ENCODE measurements at places on chromosomes 2 and 18. TPM values are rescaled to one million over a fixed set of nuclear protein-coding genes. Genes with fewer than 3 reads are reported as not detected.

Gene MARCO
- total RNA-seq, result not detected

Gene LYPD1
- not detected for total RNA-seq

DNA sequence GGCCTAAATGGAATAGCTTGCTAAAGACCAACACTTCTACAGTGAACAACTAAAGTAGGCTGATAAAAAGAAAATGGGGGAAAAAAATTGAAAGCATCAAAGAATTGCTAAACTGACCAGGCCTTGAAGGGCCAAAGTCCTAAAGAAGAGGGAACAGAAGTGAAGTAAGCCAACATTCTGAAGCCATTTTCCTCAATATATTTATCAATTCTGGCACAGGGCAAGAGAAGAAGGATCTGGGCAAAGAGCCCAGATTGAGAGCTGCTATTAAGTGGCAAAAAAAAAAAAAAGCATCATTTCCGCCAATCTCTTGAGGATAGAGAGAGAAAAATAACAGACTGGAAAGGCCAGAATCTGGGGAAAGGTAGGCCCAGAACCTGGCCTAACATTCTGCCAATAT, 25.7 kb downstream of the FANCL start:
- no peak for DNase-seq

- DNase-seq, result no peak
Measured at GRCh38 chr2:227033471-227034148, 130.4 kb downstream of the COL4A4 start.

- DNase-seq, result no peak
Measured at GRCh38 chr2:15756882-15757819, 165.5 kb downstream of the DDX1 start.

DNA sequence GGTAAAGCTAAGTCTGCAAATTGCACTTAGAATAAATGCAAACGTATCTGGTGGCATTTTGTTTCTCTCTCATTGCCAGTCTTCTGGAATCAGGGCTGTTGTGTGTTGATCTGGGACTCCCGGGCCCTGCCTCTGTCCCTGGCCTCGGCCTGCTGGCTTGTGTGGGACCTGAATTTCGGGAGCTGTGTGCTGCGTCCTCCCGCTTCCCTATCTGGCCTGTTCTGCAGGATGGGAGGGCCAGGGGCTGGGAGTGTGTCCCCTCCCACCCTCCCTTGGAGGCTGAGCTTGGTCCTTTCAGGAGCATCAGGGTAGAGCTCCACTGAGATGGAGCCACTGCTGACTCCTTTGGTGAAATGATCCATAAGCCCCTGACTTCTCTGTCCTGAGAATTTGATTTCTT, 118.5 kb downstream of the ACKR3 start:
- no peak for DNase-seq

GRCh38 chr18:29191263-29191662, 1014.3 kb upstream of the CDH2 start:
- DNase-seq, result no peak

GRCh38 chr2:168244318-168244717, 3.1 kb downstream of the STK39 start:
- DNase-seq, result peak; percentile 60
